HAP-1 (cell line): ENCODE measurements at places on chromosomes 5 and 9.

DNA sequence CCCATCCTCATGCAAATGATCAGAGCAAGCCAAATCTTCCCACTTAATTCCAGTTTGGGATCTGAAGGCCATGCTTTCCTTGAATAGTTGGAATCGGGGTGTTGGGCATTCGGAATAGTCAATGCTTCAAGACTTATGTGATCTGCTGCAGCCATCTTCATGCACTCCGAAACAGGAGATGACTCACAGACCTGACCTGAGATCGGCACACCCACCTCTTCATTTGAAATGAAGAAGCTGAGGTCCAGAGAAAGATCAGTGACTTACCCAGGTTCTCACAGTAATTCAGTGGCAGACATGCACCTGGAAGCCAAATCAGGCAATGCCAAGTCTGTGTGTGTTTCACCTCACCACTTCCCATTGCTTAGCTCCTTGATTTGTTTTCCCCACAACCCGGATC lies 33.0 kb downstream of the FOXD1 start:
- no peak for DNase-seq

GRCh38 chr5:45094876-45095440 lies 286.2 kb downstream of the MRPS30 start:
- no peak for DNase-seq

- no peak for DNase-seq
Measured at GRCh38 chr5:172548981-172549687, 91.9 kb upstream of the NEURL1B start.

DNA sequence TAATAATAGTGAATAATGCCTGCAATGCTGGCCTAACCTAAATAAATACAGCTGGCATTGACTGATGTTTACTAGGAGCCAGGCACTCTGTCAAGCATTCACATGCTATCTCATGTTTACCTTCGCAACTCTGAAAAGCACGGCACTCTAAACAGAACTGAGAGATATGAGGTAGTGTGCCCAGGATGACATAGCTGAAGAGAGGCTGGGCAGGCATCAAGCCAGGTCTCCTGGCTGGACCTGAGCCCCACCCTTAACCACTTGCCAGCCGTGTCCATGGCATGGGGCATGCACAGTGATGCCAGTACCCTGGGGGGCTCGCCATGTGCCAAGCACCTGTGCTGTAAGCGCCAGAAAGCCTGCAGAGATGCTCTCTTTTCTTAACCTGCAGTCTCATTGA lies 119.4 kb upstream of the MVB12B start:
- DNase-seq, result no peak

DNA sequence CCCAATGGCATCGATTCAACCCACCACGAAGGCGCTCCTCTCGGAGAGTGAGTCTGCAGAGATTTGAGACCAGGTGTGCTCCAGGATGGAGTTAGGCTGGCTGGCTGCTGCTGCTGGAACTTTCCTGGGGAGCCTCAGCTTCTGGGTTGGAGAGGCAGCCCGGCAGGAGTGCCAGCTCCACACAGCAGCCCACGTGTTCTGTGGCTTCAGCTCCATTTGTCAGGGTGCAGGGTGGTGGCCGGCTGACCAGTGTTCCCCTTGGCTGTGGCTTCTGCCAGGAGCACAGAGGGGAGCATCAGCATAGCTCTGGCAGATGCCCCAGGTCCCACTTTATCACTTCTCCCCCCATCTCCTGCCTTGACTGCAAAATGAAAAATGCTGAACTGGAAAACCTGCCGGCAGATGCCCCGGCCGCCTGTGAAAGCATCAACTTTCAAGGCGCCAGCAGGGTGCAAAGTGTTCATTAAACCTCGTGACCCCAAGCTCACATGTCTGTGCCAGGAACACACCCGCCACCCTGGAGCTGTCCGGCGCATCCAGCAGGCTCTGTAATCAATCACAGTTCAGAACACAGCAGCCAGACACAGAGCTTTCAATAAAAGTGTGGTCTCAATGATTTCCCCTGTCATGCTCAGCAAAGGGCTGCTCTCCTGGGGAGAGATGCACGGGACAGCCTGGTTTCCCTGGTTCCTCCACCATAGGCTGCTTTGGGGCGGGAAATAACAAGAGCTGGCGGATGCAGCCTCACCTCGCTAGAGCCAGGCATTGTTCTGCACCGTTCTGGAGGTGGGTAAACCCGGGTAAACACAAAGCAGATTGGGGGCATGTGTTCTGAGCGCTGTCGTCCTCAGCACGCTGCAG lies 53.2 kb downstream of the TRIP13 start:
- DNase-seq, result no peak

GRCh38 chr5:73160239-73160671 lies 12.7 kb upstream of the TMEM174 start:
- no peak for DNase-seq

GRCh38 chr5:96439477-96440184 lies 6.6 kb upstream of the PCSK1 start:
- no peak for DNase-seq

DNA sequence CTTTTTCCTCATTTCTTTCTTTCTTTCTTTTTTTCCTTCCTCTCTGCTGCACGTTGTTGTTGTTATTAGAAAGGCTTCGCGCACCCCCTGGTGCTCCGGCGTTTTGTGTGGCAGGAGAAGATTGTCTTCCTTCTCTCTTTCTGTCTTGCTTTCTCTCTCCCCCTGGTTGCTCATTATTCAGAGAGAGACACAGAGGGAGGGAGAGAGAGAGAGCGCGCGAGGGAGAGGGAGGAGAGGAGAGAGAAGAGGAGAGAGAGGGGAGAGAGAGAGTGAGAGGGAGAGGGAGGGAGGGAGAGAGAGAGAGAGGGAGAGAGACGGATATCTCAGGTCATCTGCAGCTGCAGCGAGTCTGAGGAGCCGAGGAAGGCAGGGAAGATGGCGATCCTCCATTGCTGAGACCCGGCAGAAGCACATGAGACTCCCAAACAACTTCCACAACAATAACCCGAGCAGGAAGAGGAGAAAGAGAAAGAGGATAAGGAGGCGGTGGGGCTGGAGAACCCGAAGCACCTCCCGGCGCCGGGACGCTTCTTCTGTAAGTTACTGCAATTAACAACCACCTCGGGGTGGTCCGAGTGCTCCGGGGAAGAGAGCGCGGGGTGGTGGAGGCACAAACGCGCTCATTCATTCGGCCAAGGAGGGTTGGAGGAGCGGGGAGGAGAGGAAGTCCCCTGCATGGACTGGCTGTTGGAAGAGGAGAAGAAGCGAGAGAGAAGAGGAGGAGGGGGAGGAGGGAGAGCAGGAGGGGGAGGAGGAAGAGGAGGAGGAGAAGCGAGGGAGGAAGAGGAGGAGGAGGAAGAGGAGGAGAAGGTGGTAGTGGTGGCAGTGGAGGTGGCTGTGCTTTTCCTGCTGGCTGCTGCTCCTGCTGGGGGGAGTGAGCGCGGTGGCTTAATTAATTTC lies at the start of gene ZNF462:
ZNF462 (plus strand) TSS at position 346 of the 900 bp plus-strand sequence. CDS start 60,218 bp downstream, outside the sequence.
- DNase-seq, result peak; percentile 63

DNA sequence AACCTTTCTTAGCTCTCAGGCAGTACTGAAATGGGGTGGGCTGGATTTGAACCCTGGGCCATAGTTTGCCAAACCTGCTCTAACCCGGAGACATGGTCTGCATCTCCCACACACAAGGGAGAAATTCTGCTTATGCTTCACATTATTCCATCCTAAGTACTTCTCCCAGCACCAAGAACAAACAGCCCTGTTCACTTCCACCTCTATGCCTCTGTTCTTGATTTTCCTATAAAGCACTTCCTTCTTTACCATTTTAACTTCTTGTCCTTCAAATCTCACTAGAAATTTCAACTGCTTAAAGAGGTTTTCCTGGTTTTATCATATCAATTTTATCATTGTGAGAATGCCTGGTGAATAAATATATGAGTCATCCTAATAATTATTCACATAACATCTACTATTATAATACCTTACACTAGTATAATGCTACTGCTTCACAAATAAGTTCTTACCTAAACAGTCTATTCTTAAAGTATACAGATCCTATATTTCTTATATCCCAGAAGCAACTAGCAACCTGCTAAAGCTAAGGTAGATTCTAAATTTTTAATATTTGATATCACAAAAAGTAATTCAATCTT lies 12.7 kb downstream of the FEM1C start:
- no peak for DNase-seq

- DNase-seq, result no peak
Measured at GRCh38 chr9:33265211-33265865, 489 bp downstream of the CHMP5 start.

- DNase-seq, result no peak
Measured at GRCh38 chr5:125463466-125464092, 717.1 kb upstream of the ZNF608 start.

GRCh38 chr9:2234371-2234893 lies 219.3 kb downstream of the SMARCA2 start:
- no peak for DNase-seq
